HTR-8/SVneo (cell line): ENCODE measurements at places on chromosomes 6 and 20.

DNA sequence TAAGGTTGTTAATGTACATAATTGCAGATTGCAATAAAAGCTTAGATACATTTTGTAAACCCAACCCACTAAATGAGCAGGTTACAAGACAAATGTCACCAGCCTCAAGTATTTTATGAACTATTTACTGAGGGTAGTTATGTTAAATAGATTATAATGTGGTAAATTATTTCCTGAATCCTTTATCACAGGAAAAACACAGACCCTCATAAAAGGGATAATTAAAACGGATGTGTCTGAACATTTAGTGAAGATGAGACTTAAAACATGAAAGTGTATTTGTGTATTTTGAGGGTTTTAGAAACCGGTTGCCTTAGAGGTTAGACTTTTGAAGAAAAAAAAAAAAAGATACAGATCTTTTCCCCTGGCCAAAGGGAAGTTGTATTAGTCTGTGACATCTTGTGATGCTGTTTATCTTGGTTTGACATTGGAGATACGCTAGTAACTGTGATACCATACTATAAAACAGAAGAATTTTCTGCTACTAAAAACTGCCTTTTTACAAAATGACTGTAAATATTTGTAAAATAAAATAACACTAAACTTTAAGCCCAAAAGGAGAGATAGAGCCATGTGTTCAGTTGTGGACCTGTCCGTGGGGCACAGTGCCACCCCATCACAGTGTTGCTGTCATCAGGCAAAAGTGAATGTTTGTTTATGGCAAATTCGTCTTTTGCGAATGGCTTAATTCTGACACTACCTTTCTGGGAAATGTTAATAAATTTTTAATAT, 9.7 kb downstream of the DYNLT1 start:
- DNase-seq, result no peak

DNA sequence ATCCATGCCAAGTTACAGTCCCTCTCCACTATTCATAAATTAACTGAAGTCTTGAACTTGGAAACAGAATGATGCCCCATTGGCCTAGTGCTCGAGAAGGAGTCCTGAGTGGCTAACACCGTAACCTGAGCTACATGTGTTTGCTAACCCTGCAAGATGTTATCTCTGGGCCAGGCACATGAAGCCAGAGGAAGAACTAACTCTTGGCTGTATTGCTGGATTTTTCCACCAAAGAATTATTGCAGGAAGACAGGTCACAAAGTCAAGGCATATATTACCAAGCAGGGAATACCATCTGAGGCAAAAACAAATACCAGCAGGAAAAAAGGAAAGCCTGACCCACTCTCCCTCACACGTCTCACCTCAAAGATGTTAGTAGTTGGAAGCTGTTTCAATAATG, 148.9 kb upstream of the PHACTR1 start:
- DNase-seq, result no peak

DNA sequence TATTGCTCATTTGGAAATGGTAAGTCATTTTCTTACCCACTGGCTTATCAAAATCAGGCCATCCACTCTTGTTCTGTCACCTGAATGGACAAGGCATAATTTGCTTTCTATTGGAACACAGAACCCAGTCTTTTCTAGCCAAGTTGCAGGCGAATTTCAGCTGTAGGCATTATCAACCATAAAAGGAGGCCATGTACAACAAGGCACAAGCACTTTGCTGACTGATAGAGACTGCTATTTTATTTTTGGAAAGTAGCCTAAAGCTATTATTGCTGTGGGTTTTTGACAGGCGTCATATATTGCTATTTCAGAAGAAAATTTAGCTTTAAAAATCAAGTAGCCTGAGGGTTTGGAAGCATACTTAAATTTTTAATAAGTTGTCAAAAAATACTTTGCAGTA, 344.2 kb downstream of the HDGFL1 start:
- no peak for DNase-seq

- no peak for DNase-seq
These were observed 277.0 kb downstream of the PREX1 start for GRCh38 chr20:48550814-48551213.

DNA sequence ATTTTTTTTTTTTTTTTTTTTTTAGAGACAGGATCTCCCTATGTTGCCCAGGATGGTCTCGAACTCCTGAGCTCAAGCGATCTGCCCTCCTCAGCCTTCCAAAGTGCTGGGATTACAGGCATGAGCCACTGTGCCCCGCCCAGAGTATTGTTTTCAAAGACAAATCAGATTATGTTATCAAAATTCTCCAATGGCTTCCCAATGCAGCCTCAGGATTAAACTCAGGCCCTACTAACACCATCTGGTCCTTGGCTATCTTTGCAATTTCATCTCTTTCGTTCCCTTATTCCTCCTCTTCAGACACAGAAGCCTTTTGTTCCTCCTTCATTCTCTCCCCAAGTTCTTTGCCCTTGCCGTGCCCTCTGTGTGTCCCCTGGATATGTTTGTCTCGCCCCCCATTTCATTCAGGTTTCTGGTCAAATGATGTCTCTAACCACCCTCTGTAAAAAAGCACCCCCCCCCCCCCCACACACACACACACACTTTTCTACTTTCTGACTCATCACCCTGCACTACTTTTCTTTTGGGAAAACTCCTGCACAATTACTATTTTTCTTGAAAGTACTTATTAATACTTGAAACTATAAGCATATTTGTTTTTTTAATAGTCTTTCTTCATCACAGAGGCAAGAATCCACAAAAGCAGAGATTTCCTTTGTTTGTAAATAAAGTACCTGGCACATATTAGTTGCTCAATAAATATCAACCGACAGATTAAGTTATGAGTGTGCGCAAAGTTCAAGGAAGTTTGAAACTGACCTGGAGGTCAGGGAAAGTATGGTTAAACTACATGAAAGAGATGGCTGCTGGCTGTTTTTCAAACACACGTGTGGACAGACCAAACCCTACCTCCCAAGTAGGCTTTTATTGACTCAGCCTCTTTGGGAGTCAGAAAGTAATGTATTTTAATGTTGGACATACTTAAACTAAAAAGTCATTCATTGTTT, 16.7 kb downstream of the BTN1A1 start:
- DNase-seq, result no peak

DNA sequence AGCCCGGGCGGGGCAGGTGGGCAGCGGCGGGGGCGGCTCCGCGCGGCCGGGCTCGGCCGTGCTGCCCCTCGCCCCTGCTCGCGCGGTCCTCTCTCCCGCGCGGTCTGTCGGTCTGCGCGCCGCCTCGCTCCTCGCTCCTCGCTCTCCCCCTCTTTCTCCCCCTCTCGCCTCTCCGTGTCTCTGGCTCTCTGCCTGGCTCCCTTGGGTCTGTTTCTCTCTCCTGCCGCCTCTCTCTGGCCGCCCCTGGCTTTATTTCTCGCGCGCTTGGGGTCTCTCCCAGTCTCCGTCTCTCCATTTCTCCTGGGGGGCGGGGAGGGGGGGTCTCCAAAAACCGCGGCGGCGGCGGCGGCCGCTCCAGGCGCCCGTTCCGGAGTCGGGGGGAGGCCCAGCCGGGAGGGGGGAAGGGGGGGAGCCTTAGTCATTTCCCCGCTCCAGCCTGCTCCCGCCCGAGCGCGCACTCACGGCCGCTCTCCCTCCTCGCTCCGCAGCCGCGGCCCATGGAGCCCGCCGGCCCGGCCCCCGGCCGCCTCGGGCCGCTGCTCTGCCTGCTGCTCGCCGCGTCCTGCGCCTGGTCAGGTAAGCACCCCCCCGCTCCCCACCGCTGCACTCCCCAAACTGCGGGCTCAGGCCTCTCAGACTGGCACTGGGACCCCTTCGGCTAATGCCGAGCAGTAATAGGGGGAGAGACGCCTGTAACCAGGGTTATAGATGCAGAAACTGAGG, at the start of gene SIRPA:
Gene SIRPA, plus strand, starts transcription at position 457 of the 723 bp plus-strand sequence. Its CDS starts 41 bp downstream, at position 498.
- DNase-seq, result peak; percentile 78

- DNase-seq, result no peak
These were observed 579 bp downstream of the LRFN2 start for GRCh38 chr6:40586369-40587201.

- DNase-seq, result no peak
These were observed 45.8 kb upstream of the SLCO4A1 start for GRCh38 chr20:62596486-62596885.

- no peak for DNase-seq
These were observed 4.3 kb downstream of the PPP1R10 start for GRCh38 chr6:30612687-30613248.
